CD4-positive, alpha-beta T cell (primary cell): ENCODE measurements at places on chromosomes 6 and 20. TPM values are rescaled to one million over a fixed set of nuclear protein-coding genes. Genes with fewer than 3 reads are reported as not detected.

DNA sequence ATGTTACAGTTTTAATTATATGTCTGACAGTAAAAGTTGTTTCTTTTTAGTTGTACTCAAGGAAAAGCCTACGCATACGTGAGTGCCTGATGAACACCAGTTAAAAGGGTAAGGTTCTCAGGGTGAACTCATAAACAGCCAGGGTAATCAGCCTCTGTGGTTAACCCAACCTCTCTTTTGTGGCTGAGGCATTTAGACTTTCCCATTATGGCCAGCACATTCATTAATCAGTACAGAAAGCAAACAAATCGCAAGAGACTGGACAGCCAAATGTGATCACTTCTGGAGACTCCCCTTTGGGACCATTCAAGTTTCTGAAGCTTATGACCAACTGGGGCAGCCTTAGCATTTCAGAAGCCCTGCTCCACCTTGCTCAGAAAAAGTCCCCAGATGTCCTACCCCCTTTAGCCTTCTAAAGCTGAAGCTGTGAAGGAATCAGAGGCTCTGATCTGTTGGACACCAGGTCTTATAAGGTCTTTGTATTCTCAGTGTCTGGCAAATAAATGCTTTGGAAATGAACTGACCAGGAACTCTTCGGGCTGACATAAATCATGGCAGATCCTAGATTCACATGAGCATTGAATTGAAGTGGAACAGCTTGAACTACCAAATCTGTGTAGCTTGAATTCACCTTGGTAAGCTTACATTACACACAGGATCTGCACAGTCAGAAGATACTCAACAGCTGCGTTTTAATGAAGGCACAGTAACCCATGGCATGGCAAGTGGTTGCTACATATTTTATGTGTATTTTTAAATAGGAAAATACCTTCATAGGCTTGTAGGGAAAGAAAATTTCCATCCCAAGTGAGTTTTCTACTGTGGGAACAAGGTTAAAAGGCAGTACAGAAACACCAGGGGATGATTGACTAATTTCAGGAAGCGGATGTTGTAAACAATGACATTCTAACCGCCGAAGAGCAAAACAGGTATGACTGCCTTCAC, 18.7 kb downstream of the IL20RA start:
- DNase-seq: no peak
- peaks cover 15% of the 10 kb centered on the region for H3K27me3 ChIP-seq
- H3K27ac ChIP-seq: no peak overlapping the region
- no peaks in the 10 kb centered on the region for H3K36me3 ChIP-seq

The SYNGAP1 gene
- 62.4 TPM for total RNA-seq

The NKAIN4 gene
- total RNA-seq: not detected

- no peaks in the 10 kb centered on the region for H3K27me3 ChIP-seq
- no peaks in the 10 kb centered on the region for H3K36me3 ChIP-seq
- no peaks in the 10 kb centered on the region for H3K4me1 ChIP-seq
- H3K27ac ChIP-seq: no peak overlapping the region
Observed at GRCh38 chr20:16005915-16006493, 567.2 kb downstream of the KIF16B start.

The SAPCD1 gene
- 2.8 TPM for total RNA-seq

DNA sequence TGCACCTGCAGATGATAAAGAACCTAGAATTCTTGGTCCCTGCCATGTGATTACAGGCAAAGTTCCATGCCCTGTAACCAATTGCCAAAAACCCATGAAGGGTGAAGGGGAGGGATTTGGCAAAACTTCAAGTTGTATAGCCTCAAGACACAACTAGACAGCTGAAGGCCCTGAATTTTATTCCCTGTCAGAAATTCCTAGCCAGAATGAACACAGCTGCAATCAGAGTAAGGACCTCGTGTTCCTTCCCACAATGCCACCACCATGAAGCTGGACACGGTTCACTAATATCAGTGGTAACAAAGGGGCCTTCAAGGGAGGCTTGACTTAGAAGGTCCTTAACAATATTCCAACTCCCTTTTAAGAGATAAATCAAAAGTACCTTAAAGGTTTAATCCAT, 22.5 kb upstream of the IRAK1BP1 start:
- no peak overlapping the region for H3K27ac ChIP-seq
- no peaks in the 10 kb centered on the region for H3K4me1 ChIP-seq

DNA sequence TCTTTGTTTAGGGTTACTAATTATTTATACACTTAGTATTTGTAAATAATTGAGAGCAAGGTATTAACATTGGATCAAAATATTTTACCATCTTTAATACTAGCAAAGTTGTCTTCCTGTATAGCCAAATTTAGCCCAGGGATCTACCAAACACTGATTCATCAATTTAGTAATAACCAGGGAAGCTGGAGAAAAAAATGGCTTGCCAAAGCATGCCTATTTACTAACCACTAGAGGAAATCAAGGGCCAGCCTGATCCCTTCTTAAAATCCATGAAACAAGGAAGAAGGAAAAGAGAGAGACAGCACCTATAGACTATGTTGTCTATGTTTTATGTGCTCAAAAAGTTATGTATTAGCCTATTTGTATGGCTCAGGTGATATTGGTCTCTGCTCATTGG, 450.3 kb upstream of the GJE1 start:
- no peak overlapping the region for H3K27ac ChIP-seq
- no peaks in the 10 kb centered on the region for H3K27me3 ChIP-seq
- DNase-seq: no peak
- no peak overlapping the region for H3K4me3 ChIP-seq
- no peaks in the 10 kb centered on the region for H3K36me3 ChIP-seq
- H3K4me1 ChIP-seq: no peaks in the 10 kb centered on the region

DNA sequence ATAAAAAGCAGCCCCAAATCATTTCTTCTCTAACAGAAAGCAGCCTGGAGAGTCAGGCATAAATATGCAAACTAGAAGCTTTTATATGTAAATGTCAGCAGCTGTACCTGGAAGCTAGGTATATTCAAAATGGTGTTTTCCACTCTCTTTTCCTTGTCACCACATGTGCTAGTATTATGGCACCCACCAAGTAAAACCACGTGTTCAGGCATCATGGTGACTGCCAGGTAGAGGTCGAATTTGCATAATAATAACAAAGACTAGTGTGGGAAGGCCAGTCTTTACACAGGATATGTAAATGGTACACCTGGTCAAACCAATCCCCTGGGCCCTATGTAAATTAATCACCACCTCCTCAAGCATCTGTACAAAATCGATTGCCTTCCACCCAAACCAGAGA, 124.0 kb downstream of the MMUT start:
- H3K4me1 ChIP-seq: no peaks in the 10 kb centered on the region
- no peaks in the 10 kb centered on the region for H3K27me3 ChIP-seq
- DNase-seq: no peak
- H3K4me3 ChIP-seq: no peak overlapping the region
- H3K27ac ChIP-seq: no peak overlapping the region
- no peaks in the 10 kb centered on the region for H3K36me3 ChIP-seq

- no peaks in the 10 kb centered on the region for H3K27me3 ChIP-seq
- no peak overlapping the region for H3K27ac ChIP-seq
- H3K4me3 ChIP-seq: peak overlapping the region; percentile 81
Observed at GRCh38 chr6:158233214-158233795, 65.2 kb downstream of the GTF2H5 start.

GRCh38 chr6:12331951-12332749, 42.0 kb downstream of the EDN1 start:
- no peaks in the 10 kb centered on the region for H3K36me3 ChIP-seq
- no peaks in the 10 kb centered on the region for H3K4me1 ChIP-seq
- H3K27ac ChIP-seq: no peak overlapping the region
- peak; percentile 5 for DNase-seq
- H3K27me3 ChIP-seq: no peaks in the 10 kb centered on the region
- no peak overlapping the region for H3K4me3 ChIP-seq

The RALGAPB gene
- total RNA-seq: 30.4 TPM

GRCh38 chr6:2454180-2454579, 208.8 kb upstream of the GMDS start:
- H3K4me1 ChIP-seq: no peaks in the 10 kb centered on the region
- no peaks in the 10 kb centered on the region for H3K36me3 ChIP-seq
- H3K27me3 ChIP-seq: no peaks in the 10 kb centered on the region
- no peak overlapping the region for H3K27ac ChIP-seq
- DNase-seq: no peak

- no peak overlapping the region for H3K27ac ChIP-seq
- no peaks in the 10 kb centered on the region for H3K36me3 ChIP-seq
- DNase-seq: no peak
- H3K4me1 ChIP-seq: peaks cover 3% of the 10 kb centered on the region
- no peaks in the 10 kb centered on the region for H3K27me3 ChIP-seq
Observed at GRCh38 chr6:137372532-137372931, 121.7 kb downstream of the OLIG3 start.

The CST5 gene
- total RNA-seq: not detected

- H3K4me3 ChIP-seq: no peak overlapping the region
- H3K27ac ChIP-seq: no peak overlapping the region
- H3K4me1 ChIP-seq: no peaks in the 10 kb centered on the region
- no peaks in the 10 kb centered on the region for H3K36me3 ChIP-seq
Observed at GRCh38 chr20:11159728-11160127, 485.9 kb upstream of the JAG1 start.

DNA sequence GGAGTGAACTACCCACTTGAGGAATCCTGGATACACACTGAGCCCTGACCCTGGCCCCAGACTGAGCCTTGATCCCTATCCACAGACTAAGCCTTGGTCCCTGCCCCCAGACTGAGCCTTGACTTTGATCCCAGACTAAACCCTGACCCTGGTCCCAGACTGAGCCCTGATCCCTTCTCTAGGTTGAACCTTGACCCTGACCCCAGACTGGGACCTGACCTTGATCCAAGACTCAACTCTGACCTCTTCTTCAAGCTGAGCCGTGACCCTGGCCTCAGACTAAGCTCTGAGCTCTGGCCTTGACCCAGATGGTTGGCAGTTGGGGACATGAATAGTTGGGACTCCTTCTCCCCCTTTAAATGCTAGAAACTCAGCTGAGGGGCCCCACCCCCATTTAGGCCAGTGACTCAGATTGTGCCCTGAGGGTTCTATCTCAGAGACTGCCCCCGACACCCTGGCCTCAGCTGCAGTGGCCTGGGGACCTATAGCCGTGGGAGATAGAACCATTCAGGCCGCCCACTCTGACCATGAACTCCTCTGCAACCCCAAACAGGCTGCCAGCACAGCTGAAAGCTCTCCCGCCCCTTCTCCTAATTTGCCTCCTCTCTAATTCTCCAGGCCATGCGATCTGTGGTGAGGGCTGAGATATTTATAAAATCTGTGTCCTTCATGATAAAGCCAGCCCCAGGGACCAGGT, 84.7 kb downstream of the DLGAP4 start:
- no peaks in the 10 kb centered on the region for H3K4me1 ChIP-seq
- no peaks in the 10 kb centered on the region for H3K36me3 ChIP-seq
- H3K27me3 ChIP-seq: no peaks in the 10 kb centered on the region
- no peak overlapping the region for H3K27ac ChIP-seq
- H3K4me3 ChIP-seq: no peak overlapping the region

The DYNLRB1 gene
- total RNA-seq: 38.3 TPM

GRCh38 chr20:53402233-53403005, 191.2 kb downstream of the ZNF217 start:
- peaks cover 6% of the 10 kb centered on the region for H3K4me1 ChIP-seq
- H3K4me3 ChIP-seq: no peak overlapping the region
- no peak overlapping the region for H3K27ac ChIP-seq
- no peak for DNase-seq
- H3K27me3 ChIP-seq: no peaks in the 10 kb centered on the region

DNA sequence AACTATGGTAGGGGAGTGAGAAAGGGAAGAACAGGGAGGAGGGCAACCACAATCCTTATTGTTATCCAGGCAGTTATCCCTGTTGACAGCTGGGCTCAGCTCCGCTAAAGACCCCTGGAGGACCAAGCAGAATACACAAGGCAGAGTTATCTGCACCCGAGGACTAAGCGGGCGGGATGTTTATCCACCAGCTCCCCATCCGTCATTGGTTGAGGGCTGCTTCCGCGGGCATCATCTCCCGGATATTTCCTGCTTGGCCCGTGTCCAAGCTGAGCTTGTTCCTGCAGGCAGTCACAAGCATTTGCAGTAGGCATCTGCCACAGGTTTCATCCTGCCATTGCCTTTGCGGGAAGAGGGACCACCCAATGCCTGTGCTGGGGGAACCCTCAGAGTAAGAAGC, 102.1 kb downstream of the DLGAP4 start:
- no peaks in the 10 kb centered on the region for H3K36me3 ChIP-seq
- no peak overlapping the region for H3K4me3 ChIP-seq
- peaks cover 3% of the 10 kb centered on the region for H3K4me1 ChIP-seq
- DNase-seq: no peak
- H3K27ac ChIP-seq: no peak overlapping the region

DNA sequence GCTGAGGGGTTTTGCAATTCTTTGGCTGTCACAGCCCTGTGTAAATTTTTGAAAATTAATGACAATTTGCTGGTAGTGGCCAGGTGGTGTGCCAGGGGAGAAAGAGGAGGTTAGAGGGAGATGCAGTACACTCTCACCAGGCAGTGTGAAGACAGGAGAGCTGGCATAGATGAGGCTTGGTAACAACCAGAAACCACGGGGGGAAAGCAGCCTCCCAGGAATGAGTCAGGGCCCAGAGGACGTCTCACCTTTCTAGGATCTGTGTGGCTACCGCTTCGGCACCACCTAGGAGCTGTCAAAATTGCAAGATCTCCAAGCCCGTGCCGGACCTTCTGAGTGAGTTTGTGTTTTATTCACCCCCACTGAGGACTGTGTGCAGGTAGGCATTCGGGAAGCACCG, 171.4 kb downstream of the PACRG start:
- H3K27ac ChIP-seq: no peak overlapping the region
- H3K4me3 ChIP-seq: no peak overlapping the region
- DNase-seq: no peak
- no peaks in the 10 kb centered on the region for H3K27me3 ChIP-seq
- no peaks in the 10 kb centered on the region for H3K4me1 ChIP-seq

DNA sequence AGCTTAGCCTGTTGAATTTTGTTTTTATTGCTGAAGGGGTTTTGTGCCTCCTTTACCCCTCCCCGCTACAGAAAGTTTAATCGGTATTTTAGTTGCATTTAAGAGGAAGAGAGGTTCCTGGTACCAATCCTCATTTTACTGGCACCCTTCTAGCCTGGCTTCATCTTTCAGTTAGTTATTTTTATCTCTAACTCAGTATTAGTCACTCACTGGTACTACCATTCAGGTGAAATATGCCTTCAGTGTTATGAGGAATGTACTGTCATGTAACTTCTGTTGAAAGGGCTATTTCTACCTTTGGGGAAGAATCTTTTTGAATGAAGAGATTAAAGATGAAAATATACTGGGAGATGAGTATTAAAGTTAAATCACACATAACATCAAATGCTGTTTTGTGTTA, 211.8 kb downstream of the CDKAL1 start:
- no peak overlapping the region for H3K4me3 ChIP-seq
- H3K4me1 ChIP-seq: no peaks in the 10 kb centered on the region
- no peak for DNase-seq
- H3K27me3 ChIP-seq: no peaks in the 10 kb centered on the region

- DNase-seq: no peak
- no peaks in the 10 kb centered on the region for H3K4me1 ChIP-seq
- no peaks in the 10 kb centered on the region for H3K36me3 ChIP-seq
- no peak overlapping the region for H3K4me3 ChIP-seq
- no peak overlapping the region for H3K27ac ChIP-seq
Observed at GRCh38 chr6:49328051-49328744, 134.9 kb downstream of the MMUT start.
